Erythroblast (primary cell): ENCODE measurements at places on chromosomes 4 and X.

GRCh38 chr4:92864096-92864495 lies 560.3 kb downstream of the GRID2 start:
- no peak for DNase-seq

- no peak for DNase-seq
Observed at GRCh38 chr4:52716364-52717151, 34.7 kb downstream of the ERVMER34-1 start.

- no peak for DNase-seq
Observed at GRCh38 chr4:68597482-68597881, 21.4 kb upstream of the UGT2B17 start.

GRCh38 chr4:154025110-154025509 lies 236.2 kb upstream of the SFRP2 start:
- DNase-seq: no peak

DNA sequence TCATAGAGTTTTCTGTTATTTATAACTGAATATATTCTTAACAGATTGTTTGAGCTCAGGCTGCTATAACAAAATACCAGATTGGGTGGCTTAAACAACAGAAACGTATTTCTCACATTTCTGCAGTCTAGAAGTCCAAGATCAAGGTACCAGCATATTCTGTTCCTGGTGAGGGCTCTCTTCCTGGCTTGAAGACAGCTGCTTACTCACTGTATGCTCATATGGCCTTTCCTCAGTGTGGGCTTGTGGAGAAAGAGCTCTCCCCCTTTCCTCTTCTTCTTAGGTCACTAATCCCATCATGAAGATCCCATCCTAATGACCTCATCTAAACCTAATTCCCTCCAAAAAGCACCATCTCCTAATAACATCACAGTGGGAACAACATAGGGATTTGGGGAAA lies 117.8 kb downstream of the RASGEF1B start:
- DNase-seq: no peak

DNA sequence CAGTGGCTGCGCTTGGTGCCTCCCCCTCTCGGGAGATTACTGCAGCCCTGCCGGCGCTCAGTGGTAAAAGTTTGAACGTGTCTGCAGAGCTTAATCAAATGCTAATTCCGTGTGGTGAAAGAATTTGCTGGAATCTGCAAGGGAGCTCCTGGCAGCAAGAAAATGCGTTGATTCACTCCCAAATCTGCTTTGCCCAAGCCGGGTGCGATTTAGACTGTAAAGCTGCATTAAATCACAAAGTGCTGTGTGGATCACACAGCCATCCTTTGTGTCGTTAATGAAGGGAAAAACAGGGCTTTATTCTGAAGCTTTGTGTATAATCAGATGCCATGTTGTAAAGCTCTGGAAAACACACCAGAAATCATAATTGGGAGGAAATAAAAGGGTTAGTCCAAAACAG lies 444.1 kb downstream of the BCOR start:
- no peak for DNase-seq

- no peak for DNase-seq
Observed at GRCh38 chr4:23260511-23260910, 567.8 kb downstream of the GBA3 start.

GRCh38 chrX:37684973-37685372 lies 618 bp upstream of the XK start:
- peak; percentile 48 for DNase-seq

DNA sequence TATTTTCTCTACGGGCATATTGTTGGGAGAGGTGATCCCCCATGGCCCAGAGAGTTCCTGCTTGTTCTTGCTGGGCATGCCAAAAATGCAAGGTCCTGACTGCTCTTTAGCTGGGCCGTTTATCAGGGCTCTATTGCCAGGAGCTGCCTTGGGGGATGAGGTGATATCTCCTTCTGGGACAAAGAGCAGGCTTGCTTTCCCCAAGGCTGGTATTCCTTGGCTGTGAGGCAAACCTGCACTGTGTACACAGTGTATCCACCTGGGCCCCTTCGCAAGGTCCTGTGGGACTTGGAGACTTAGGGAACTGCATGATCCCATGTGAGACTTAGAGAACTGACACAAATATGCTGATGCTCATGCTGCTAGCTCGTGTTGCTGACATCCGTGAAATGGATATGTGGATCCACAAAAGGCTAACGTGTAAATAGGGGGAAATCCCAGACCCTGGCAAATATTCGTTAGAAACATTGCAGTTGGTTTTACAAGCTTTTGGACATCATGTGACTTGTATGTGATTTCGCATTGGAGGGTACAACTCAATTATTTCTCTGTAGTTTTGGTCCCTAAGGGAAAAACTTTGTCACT lies 24.4 kb upstream of the ZFX start:
- no peak for DNase-seq

GRCh38 chr4:97812768-97813167 lies 330.5 kb downstream of the STPG2 start:
- DNase-seq: no peak

- no peak for DNase-seq
Observed at GRCh38 chr4:167883266-167883665, 209.1 kb upstream of the ANXA10 start.

DNA sequence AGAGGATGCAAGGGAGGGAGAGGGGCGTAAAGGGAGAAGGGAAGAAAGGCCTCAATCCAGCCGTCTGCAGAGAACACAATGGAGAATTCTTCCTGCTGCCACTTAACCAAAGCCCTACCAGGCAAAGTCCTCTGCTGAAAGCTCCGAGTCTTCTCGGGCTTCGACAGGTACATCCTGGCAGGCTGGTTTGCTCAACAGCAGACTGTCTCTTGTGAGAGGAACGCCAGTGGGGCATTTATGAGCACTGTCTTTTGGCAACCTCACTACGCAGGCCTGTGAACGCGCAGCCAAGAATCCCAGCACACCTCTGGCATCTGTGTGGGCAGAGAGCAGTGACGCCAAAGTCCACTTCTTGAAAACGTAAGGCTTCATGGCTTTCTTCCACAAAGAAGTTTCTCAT lies 207.5 kb upstream of the FAM9B start:
- no peak for DNase-seq

DNA sequence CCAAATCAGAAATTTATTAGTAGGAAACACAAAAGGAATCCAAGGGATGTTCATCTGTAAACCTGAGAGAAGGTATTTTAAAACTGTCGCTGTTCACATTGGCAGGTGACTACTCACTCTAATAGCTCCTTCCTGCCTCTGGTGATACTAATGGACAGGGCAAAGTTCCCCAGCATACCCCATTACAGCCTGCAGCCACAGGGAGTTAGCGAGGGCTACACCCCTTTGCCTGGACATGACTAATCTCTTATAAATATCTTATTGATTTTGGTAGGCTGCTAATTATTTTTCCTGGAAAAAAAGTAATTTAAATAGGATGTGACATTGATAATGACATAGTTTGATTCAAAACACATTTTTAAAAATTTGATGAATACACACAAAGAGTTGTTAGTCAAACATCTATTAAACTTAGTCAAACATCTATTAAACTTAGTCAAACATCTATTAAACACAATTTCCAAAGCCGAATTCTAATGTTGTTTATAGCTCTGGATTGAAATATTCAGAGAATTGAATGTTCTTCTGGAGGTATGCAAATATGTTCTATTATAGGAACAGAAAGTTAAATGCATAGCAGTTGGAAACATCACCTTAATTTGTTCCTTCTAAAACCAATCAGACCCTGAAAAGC lies 83.0 kb upstream of the CBR4 start:
- no peak for DNase-seq

DNA sequence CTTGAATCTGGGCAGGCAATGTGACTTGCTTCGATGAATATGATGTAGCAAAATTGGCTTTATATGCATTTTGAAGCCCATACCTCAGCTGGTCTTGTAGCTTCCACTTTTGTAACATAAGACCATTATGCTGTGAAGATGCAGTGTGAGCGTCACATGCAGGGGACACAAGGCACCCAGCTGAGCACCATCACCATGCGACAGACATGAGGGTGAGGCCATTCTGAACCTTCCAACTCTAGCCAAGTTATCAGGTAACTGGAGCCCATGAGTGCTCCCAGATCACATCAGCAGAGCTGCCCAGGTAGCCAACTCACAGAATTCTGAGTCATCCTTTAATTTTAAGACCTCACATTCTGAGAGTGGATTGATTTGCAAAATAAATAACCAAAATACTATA lies 705.9 kb downstream of the FSTL5 start:
- DNase-seq: no peak

GRCh38 chr4:156788782-156789181 lies 182.8 kb downstream of the PDGFC start:
- no peak for DNase-seq

DNA sequence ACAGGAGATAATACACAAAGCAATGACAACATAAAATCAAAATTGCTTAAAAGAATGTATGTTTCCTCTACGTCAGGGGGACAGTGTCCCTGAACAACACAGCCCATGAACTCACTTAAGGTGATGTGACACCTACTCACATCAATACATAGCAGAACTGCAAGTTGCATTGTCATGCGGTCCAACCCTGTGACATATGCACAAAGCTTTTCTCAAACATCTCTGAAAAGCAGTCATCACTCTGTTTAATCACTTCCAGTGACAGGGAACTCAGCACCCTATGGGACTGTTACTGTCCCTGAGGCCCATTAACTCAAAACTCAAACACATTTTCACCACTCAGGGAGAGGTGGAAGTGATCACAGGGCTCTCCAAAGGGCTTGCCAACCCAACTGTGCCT lies 2.4 kb downstream of the STX18 start:
- DNase-seq: peak; percentile 66

DNA sequence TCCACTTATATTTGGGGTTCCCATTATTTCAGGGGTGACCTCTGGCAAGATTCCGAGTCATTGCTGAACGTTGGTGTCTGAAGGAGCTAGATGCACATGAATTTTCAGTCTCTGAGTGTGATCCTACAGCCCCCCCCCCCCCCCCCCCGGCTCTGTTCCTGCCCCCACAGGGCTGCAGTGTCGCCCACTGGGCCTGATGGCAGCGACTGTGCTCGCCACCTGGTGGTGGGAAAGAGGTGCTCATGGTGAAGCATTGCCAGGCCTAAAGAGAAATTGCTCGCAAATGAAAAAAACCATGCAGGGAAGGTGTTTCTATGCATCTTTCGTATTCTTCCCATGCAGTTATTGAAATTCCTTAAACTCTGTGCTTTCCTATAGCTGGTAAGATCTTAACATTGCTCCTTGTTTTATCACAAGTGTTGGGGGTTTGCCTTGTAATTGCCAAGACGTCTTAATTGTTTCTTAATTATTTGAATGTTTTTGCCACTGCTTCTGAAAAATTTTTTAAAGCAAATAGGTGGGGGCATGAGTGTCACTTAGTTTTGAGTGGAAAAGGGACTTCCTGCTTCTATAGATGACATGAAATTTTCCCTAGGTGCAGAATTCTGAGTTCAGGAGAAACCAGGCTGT lies 63.2 kb downstream of the CLDN22 start:
- peak; percentile 74 for DNase-seq

DNA sequence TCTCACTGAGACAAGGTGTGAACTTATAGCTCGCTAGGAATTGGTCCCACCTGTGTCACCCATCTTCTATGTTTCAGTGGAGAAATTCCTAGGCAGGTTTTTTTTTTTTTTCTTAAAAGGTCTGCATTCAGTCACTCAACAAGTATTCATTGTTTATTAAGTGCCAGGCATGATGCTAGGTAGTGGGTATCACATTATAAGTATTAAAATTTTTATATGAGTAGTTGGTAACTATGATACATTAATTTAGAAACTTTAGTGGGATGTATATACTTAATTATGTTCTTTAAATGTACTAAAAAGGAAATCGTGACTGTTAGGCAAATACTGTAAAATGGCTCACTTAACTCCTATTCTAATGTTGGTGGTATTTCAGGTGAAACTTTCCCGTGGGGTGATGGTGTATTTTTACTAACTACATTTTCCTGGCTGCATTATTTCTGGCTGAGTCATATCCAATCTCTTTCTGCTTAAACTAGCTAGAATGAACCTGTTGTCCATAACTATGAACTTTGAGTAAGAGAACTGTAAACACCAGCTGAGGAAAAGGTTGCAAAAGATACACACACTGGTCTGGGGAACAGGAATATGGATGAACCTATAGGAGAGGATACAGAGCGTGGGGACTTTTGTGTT lies 49.3 kb upstream of the MED14 start:
- no peak for DNase-seq

- no peak for DNase-seq
Observed at GRCh38 chr4:180798036-180798577, 1445.1 kb upstream of the TENM3 start.

DNA sequence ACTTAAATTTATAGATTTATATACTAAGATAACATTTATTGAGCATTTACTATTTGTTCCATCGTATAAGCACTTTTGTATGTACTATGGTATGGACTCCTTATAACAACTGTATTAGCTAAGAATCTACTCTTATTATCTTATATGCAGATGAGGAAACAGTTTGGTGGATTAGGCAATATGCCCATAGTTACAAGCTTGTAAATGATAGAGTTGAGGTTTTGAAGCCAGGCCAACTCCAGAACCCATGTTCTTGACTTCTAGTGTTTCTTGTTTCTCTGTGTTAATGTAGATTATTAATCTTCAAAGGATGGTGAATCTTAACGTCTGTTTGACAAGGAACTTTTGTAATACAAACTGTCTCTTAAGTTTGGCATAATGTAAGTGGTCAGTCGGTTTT lies 71.3 kb downstream of the STIM2 start:
- DNase-seq: peak; percentile 4

- no peak for DNase-seq
Observed at GRCh38 chr4:84164201-84164600, 334.9 kb downstream of the NKX6-1 start.

- DNase-seq: no peak
Observed at GRCh38 chr4:26294904-26295303, 25.9 kb upstream of the RBPJ start.

DNA sequence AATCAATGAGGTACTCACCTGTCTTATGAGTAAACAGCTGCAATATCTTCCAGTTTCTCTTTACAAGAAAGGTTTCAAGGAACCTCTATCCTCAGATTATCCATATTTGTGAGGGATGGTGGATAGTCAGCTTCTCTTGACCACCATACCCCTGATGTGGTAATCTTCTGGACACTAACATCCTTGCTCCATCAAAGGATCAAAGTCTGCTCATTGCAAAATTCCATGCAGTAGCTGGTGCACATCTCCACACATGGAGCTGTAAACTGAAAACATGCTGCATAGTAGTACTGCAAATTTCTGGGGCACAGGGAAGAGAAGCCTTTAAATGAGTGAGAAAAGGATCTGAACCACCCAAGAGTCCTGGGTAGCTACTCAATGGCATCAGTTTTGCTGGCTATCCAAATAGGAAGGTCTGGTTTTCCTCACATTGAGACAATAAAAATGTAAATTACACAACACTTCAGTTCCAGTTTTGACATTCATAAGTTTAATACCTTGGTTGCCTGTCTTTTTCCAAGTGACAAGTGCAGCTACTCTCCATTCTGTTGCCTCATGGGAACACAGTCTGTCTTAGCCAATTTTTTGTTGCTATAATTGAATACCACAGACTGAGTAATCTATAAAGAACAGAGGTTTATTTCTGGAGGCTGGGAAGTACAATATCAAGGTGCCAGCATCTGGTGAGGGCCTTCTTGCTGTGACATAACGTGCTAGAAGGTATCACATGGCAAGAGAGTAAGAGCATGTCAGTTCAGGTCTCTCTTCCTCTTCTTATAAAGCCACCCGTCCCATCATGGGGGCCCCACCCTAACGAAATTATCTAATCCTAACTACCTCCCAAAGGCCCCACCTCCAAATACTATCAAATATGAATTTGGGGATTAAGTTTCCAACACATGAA lies 34.4 kb upstream of the ARHGEF6 start:
- DNase-seq: no peak
